ENCODE measurements at places on chromosomes 1 and 21. TPM values are rescaled to one million over a fixed set of nuclear protein-coding genes. Genes with fewer than 3 reads are reported as not detected.

CIART gene
- polyA plus RNA-seq, result 9.4 TPM

SH2D5 gene
- 4.9 TPM for polyA plus RNA-seq

FBLIM1 gene
- 143 TPM for polyA plus RNA-seq

FCMR gene
- 1.1 TPM for polyA plus RNA-seq

TMEM51 gene
- polyA plus RNA-seq, result 25.5 TPM

EIF2D gene
- polyA plus RNA-seq, result 74.0 TPM

Measured in AG04450 (cell line).